ENCODE measurements at places on chromosomes 2 and 18.
A peak's percentile ranks its signal among the peaks of the same experiment; 100 is the strongest.

DNA sequence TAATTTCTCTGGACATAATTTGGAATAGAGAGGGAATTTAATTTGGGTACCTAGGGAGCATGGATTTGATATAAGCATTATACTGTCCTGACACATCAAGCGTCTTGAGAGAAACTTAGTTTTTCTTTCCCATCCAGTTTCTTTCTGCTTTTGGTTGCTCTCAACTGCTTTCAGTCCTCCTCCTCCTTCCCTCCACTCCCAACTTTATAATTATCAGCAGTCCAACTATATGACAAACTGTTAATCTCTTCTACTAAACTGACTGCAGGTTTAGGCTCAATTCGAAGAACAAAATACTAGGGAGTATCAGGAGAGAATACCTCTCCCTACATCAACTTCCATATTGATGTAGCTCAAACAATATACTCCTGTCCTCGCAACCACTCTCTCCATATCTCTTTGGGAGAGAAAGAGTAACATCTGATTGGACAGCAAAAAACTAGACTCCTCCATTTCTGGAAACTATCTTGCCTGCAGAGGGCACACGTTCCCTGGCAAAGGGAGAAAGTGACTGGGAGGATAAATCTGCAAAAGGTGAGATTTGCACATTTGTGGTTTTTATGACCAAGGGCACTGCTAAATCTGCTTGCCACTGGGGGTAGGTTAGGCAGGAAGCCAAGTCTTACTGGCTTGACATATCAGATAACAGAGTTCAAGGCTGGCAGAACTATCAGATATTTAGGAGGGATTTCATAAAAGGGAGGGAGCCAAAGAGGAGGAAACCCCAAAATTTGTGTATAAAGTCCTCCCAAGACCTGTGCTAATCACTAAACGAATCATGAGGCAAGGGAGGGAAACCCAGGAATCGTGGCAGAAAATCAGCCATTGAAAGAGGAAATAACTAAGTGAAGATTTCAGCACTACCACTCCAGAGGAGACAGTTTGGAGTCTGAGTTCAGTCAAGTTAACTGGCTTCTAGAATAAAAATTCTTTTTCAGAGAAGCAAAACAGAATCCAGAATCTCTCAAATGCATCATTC is 40.0 kb downstream of the ICA1L start:
- ATAC-seq, result peak; percentile 64

DNA sequence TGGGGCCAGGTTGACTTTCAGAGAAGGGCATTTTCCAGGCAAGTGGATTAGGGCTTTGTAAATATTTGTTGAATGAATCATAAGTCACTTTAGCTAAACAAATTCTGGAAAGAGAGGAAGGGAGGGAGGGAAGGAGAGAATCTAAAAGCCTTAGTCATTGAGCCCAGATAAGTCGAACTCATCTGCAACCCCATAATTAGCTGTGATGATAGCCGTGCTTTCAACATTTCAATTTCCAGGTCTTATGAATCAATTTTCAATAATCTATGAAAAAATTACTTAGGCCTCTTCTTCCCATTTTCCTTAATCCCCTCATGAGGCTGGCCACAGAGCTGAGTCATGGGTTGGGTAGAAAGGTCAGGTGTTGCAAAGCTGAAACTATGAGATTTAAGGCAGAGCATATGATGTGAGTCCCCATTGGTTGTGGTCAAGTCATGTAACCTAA is 111.9 kb upstream of the MAPRE2 start:
- no peak for ATAC-seq

GRCh38 chr2:128988967-128989366 is 670.3 kb upstream of the HS6ST1 start:
- peak; percentile 14 for ATAC-seq

DNA sequence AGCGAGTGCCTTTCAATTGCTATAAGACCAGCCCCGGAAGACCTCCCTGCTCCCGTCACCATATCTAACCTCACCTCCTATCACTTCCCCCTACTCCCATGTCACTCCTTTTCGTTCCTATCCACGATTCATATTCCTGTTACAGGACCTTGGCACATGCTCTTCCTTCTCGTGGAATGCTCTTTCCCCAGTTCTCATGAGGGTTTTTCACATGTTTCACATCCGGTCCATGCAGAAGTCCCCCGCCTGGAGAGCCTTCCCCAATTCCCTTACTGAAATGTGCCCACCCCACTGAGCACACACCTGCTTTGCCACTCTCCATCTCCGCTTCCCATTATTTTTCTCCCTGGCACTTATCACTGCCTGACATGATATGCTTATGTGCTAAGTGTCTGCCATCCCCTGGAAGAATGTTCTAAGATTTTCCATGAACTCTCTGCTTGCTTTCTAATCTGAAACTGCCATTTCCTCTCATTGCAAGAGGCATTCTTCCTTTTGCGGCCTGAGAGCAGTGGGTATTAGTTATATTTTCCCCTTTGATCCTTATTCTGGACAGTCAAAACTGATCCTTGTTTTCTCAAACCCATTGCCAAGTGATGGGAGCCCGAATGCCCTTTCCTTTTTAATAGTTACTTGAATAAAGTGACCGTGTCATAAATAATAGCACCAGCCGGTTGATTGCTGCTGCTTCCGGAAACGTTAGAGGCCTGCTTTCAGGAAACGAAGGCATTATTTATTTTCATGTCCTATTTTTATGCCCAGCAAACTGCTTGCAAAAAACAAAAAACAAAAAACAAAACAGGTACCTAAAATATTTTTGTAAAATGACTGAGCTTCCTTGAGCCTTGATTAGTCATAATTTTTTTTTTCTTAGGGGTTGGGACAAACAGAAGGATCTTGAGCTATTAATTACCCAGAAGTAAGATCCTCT is 127.9 kb downstream of the ZNF532 start:
- no peak for ATAC-seq

DNA sequence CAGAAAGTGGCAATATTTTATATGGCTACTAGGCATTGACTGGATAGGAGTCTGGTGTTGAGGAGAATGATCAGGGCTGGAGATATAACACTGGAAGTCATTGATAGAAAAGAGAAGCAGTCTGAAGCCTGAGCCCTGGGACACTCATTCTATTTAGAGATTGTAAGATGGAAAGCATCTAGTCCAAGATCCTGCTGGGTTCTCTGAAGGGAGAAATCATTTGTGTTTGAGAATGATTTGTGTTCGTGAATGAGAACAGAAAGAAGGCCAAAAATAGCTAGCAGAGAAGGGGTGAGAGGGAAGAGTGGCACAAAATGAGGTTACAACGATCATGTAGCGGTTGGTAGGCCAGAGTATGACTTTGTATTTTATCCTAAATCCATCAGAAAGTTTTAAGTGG is 7.6 kb upstream of the ALS2 start:
- no peak for ATAC-seq

DNA sequence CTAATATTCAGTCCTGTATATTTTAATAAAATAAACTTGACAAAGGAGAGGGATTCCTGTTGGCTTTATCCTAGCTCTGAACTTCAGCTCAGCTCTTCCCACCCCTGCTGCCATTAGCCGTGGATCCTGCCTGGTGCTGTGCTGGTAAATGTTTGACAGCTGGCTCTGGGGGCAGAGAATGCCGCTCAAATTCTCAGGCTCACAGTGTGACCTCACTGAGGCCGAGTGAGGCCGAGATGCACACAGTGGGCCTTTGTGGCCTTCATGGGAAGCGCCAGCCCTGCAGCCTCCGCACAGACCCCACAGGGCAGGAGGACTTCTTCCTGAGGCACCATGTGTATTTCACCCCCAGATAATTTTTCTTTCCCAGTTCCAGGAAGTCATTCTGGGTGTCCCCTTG is 16.5 kb upstream of the FAHD2A start:
- ATAC-seq, result no peak

GRCh38 chr2:56040189-56040588 is 116.6 kb upstream of the EFEMP1 start:
- no peak for ATAC-seq

DNA sequence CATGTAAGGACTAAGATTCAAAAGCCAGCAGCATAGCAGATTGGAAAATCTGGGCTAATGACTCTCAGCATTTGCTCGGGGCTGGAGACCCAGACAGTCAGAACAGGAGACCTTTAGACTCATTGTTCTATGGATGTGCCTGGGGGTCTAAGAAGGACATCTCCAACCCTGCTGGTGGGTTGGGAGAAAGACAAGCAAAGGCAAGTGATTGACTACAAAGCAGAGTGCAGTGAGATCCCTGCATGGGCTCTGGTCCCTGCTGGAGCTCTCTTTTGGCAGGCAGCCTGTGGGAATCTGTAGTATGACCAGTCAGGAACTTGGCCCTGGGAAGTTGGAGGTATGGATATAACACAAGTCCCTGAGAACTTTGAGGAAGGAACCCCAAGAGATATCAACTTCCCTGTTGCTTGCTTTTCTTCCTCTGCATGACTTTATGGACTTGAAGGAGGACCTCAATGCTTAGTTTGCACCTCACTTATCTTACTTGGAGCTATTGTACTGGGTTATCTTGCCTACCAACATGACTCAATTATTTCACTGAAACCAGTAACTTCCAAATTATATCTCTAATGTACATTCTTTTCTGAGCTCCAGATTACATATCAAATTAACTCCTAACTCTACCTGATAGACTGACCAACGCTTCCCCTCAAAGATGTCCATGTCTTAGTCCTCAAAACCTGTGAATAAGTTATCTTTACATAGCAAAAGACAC is 236.0 kb downstream of the CYRIA start:
- ATAC-seq, result no peak

DNA sequence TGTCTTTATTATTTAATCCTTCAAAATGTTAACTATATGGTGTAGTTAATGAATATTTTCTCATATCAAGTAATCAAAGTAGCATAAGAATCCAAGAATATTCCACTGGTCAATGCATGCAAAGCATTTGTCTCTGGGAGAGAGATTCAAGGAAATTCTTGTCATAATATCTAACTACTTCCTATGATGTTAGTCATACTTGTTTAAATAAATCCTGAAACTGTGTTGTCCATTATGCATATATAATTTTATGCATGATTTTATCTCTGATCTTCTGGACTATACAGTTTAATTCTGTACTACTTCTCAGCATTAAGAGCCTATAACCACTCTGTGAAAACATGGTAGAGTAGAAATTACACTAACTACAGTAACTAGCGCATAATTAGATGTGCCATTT is 388.3 kb downstream of the NR4A2 start:
- no peak for ATAC-seq

GRCh38 chr2:176097820-176098365 is 1.7 kb upstream of the HOXD12 start:
- no peak for ATAC-seq

GRCh38 chr2:10344105-10345066 is 41.7 kb downstream of the HPCAL1 start:
- no peak for ATAC-seq

- ATAC-seq, result no peak
These were observed 20.8 kb downstream of the SLC38A11 start for GRCh38 chr2:164934401-164935117.

GRCh38 chr18:62436636-62437234 is 86.1 kb upstream of the ZCCHC2 start:
- ATAC-seq, result peak; percentile 47

GRCh38 chr2:132678483-132678882 is 8.5 kb upstream of the LYPD1 start:
- ATAC-seq, result no peak

GRCh38 chr2:51718881-51719280 is 686.9 kb upstream of the NRXN1 start:
- ATAC-seq, result no peak

- no peak for ATAC-seq
These were observed 21.4 kb downstream of the FAM98A start for GRCh38 chr2:33577668-33578067.

DNA sequence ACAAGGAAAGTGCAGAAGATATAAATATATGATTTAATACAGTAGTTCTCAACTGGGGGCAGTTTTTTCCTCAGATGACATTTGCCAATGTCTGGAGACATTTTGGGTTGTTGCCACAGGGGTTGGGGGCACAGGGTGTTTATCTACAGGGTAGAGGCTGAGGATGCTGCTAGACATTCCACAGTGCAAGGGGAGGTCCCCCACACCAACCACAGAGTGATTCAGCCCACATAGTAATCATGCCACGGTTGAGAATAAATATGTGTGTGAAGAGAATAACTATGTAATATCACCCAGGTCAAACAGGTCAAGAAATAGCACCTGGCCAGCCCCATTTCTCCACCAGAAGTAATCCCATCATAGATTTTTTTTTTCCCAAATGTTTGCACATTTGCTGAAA is 17.9 kb downstream of the DYSF start:
- ATAC-seq, result no peak

DNA sequence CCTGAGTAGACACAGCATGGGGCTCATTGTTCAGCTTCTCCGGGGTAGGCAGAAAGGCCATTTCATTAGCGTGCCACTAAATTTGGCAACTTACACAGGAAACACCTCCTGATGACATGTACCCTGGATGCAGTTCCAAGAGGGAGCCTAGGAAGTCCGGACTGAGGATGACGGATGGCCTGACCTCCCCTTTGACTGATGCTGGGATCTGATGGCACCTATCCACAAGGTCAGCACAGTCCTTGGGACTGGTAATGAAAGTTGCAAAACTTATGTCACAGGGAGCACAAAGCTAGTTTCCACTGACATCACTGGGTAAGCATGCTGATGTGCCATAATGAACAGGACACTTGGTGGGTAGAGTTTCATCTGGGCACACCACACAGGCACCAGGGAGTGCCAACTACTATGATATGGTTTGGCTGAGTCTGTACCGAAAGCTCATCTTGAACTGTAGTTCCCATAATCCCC is 126.7 kb upstream of the ARL4C start:
- no peak for ATAC-seq

- ATAC-seq, result no peak
These were observed 55.7 kb upstream of the SLC39A10 start for GRCh38 chr2:195601361-195601760.

- ATAC-seq, result no peak
These were observed 608 bp downstream of the PHOSPHO2 start for GRCh38 chr2:169694894-169695260.

GRCh38 chr18:77165503-77166188 is 33.1 kb upstream of the MBP start:
- ATAC-seq, result peak; percentile 18
